Pericardium fibroblast (primary cell): ENCODE measurements at places on chromosomes 3 and 15. TPM values are rescaled to one million over a fixed set of nuclear protein-coding genes. Genes with fewer than 3 reads are reported as not detected.

The HIGD2B gene
- total RNA-seq, result not detected in 2 replicates

The SLC22A14 gene
- not detected in 2 replicates for total RNA-seq

The ALDH1A2 gene
- 5.4 and 42.6 TPM in 2 replicates for total RNA-seq

The LRRC34 gene
- 2.1 and 15.5 TPM in 2 replicates for total RNA-seq

The OR4F15 gene
- not detected in 2 replicates for total RNA-seq
